MCF 10A (cell line): ENCODE measurements at places on chromosomes 3 and 15. TPM values are rescaled to one million over a fixed set of nuclear protein-coding genes. Genes with fewer than 3 reads are reported as not detected.

- H3K27me3 ChIP-seq = no peaks in the 10 kb centered on the region
- no peaks in the 10 kb centered on the region for H3K36me3 ChIP-seq
- DNase-seq = no peak
- no peaks in the 10 kb centered on the region for H3K4me1 ChIP-seq
Measured at GRCh38 chr3:75886971-75887526, 101.7 kb upstream of the ZNF717 start.

GRCh38 chr3:64078966-64079365 lies 55.7 kb upstream of the PSMD6 start:
- H3K27me3 ChIP-seq = no peaks in the 10 kb centered on the region
- peaks cover 5% of the 10 kb centered on the region for H3K4me1 ChIP-seq
- no peak overlapping the region for H3K27ac ChIP-seq
- no peak for DNase-seq

- DNase-seq = peak; percentile 77
- no peaks in the 10 kb centered on the region for H3K27me3 ChIP-seq
- H3K4me1 ChIP-seq = no peaks in the 10 kb centered on the region
- no peak overlapping the region for H3K4me3 ChIP-seq
Measured at GRCh38 chr3:11335056-11335608, 62.9 kb downstream of the ATG7 start.

GRCh38 chr3:37537914-37538691 lies 323.6 kb upstream of the CTDSPL start:
- H3K4me1 ChIP-seq = no peaks in the 10 kb centered on the region
- H3K4me3 ChIP-seq = no peak overlapping the region
- DNase-seq = no peak
- H3K27me3 ChIP-seq = no peaks in the 10 kb centered on the region
- no peak overlapping the region for H3K27ac ChIP-seq
- peaks cover 3% of the 10 kb centered on the region for H3K36me3 ChIP-seq

- H3K27ac ChIP-seq = no peak overlapping the region
- peaks cover 7% of the 10 kb centered on the region for H3K36me3 ChIP-seq
- H3K4me3 ChIP-seq = no peak overlapping the region
- no peaks in the 10 kb centered on the region for H3K27me3 ChIP-seq
- peaks cover 19% of the 10 kb centered on the region for H3K4me1 ChIP-seq
Measured at GRCh38 chr3:62597491-62597890, 224.1 kb upstream of the FEZF2 start.

Gene GOLGA6A
- total RNA-seq = not detected in 2 replicates

DNA sequence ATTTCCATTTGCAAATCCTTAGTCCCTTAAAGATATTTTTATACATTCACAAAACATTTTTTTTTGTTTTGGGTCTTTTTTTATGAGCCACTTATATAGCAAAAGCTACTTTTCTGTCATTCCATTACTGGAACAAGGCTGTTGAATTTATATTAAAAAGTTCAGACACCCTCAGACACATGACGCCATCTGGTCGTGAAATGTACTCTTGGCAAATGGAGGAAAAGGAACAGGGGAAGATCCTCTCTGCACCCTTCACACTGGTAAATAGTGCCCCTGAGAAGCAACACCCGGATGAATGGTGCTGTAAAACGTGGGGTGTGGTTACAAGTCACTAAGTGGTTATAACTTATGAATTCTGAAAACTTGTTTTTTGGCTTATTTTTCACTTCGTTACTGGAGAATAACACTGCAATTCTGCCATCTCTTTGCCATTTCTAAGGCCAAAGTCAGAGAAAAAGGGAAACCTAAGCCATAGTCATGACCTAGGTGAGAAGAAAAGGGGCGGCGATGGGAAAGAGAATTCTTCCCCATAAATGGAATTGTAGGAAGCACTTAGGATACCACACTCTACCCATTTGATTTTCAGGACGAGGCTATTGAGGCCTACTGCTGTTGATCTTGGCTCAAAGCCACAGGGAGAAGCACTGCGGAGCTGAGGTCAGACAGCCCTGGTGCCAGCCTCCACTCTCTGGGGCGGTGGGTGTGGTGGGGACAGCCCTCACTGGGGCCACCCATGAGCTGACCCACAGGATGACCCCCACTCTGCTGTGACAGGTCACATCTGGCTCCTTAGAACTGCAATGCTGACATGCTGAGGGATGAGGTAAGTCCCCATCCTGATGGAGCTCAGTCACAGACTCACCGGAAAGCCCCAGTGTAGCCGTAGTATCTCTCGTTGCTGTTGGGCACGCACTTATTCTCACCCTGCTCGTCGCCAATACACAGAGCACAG lies 21.9 kb downstream of the LTF start:
- no peaks in the 10 kb centered on the region for H3K4me1 ChIP-seq
- DNase-seq = peak; percentile 64
- peaks cover 12% of the 10 kb centered on the region for H3K27me3 ChIP-seq
- no peak overlapping the region for H3K4me3 ChIP-seq
- H3K27ac ChIP-seq = no peak overlapping the region

Gene CNTN4
- 0.12 and 2.7 TPM in 2 replicates for total RNA-seq

DNA sequence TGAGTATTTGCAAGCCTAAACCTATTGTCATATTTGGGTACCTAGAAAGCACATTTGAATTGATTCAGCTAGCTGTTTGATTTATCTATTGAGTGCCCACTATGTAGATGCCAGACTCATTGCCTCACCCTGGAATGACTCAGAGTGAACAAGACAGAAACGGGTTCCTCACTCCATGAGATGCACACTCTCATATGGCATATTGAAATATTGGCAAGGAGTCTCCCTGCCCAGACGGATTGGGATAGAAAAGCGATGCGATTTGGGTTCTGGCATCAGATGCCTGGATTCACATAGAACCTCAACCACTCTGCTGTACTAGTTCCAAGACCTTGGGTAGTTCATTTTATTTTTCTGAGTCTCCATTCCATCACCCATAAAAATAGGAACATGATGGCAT lies 22.5 kb downstream of the LRRN1 start:
- H3K27ac ChIP-seq = peak overlapping the region; percentile 31
- no peaks in the 10 kb centered on the region for H3K36me3 ChIP-seq
- H3K4me3 ChIP-seq = no peak overlapping the region
- DNase-seq = peak; percentile 68
- peaks cover 18% of the 10 kb centered on the region for H3K4me1 ChIP-seq

GRCh38 chr15:64905119-64905831 lies 6.4 kb upstream of the ANKDD1A start:
- no peaks in the 10 kb centered on the region for H3K27me3 ChIP-seq
- H3K4me1 ChIP-seq = peaks cover 5% of the 10 kb centered on the region
- H3K27ac ChIP-seq = no peak overlapping the region
- DNase-seq = peak; percentile 37
- no peak overlapping the region for H3K4me3 ChIP-seq
